ENCODE measurements at places on chromosomes 1 and 21.

GRCh38 chr1:6241887-6242740, 1.9 kb upstream of the HES3 start:
- no peak for DNase-seq

DNA sequence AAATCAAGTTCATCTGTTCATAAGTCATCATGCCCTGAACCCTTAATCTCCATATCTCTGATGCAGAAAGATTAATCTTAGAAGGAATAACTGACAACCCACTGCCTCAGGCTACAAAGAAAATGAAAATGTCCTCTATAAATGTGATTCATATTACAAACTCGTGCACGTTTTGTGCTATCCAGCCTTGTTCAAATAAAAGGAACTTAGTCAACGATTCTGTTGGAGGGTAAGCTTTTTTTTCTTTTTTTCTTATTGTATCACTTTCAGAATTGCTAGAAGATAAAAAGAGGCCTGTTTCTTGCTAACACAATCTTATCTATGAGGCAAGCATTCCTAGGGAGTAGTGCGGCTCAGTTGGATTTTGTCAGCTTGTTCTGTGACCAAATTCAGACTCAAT, 228.4 kb downstream of the TM2D1 start:
- no peak for DNase-seq

DNA sequence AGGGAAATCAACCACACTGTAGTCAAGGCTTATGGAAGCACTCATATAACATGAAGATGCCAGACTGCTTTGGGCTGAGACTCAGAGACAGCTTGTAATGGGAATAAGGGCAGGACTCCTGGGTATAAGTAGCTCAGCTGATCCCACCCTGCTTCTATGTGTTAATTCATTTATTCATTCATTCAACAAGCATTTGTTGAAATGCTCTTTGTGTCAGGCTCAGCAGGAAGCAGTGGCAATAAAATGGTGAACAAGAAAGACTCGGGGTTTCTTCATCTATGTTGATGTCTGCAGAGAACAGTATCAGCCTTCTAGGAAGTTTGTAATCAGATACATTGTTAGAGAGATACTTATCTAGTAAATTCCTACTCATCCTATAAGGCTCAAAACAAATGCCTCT, 145.5 kb upstream of the DMRTA2 start:
- DNase-seq: no peak

DNA sequence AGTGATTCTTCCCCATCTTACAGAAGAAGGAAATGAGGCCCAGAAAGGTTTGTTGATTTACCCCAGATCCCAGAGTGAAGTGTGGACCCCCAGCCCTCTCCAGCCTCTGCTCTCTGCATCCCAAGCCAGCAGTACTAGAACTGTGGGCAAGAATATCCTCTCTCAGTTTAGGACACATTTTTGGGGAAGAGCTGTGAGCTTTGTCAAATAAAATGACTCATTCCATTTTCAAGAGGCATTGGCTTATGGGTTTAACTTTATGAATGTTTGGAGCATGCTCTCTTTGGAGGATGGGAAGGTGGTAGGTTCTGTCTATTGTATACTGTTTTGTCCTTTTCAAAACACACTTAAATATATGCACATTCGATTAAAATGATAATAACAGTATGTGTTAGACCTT, 70.6 kb upstream of the CNTN2 start:
- DNase-seq: no peak

DNA sequence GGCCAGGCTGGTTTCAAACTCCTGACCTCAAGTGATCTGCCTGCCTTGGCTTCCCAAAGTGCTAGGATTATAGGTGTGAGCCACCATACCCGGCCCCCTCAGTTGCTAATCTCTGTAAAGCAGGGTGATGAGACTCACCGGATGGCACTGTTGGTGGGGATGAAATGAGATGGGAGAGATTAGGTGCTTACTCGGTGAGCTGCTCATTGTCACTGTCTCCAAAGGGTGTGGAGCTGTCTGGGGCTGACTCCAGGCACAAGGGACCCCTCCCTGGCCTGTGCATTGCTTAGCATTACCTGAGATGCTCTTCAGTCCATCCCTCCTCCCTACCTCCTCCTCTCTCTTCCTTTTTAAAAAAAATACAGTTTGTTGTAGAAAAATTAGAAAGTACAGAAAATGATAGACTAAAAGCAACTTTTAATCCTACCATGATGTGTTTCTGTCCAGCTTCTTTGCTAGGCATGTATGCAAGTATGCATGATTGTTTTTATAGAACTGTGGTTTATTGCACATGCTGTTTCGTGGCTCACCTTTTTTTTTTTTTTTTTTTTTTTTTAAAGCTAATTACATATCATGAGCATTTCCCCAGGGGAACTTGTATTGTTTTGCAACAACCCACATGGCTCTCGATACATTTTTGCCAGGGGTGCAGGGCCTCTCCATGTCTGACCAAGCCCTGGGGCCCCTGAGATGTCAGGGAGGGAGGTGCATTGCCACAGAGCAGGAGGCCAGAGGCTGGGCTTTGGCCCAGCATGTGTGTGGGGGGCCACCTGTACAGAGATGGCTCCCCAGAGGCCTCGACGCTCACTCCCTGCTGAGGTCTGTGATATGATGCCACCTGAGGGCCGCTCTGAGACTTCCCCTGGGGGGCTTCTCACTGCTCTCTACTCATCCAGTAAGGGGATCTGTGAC, 55.4 kb downstream of the ARHGEF10L start:
- DNase-seq: no peak

- no peak for DNase-seq
Observed at GRCh38 chr1:30400507-30400906, 322.9 kb downstream of the MATN1 start.

GRCh38 chr1:40027647-40028046, 12.9 kb upstream of the CAP1 start:
- DNase-seq: no peak

GRCh38 chr1:788835-789234, 102.4 kb upstream of the OR4F16 start:
- no peak for DNase-seq

- no peak for DNase-seq
Observed at GRCh38 chr1:60891281-60891680, 191.1 kb upstream of the NFIA start.

GRCh38 chr1:182301467-182302198, 90.0 kb downstream of the GLUL start:
- no peak for DNase-seq

- DNase-seq: no peak
Observed at GRCh38 chr1:50593515-50593914, 170.3 kb upstream of the DMRTA2 start.

DNA sequence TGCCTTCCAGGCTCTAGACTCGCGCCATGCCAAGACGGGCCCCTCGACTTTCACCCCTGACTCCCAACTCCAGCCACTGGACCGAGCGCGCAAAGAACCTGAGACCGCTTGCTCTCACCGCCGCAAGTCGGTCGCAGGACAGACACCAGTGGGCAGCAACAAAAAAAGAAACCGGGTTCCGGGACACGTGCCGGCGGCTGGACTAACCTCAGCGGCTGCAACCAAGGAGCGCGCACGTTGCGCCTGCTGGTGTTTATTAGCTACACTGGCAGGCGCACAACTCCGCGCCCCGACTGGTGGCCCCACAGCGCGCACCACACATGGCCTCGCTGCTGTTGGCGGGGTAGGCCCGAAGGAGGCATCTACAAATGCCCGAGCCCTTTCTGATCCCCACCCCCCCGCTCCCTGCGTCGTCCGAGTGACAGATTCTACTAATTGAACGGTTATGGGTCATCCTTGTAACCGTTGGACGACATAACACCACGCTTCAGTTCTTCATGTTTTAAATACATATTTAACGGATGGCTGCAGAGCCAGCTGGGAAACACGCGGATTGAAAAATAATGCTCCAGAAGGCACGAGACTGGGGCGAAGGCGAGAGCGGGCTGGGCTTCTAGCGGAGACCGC, 2.0 kb upstream of the OLIG2 start:
- no peak for DNase-seq

Measured in NCI-H1417 treated with DMSO at 0.1 percent for 48 hours (cell line).